Activated B cell treated with CpG ODN at 0.5 μM for 24 hours (primary cell): ENCODE measurements at places on chromosomes 4 and X. TPM values are rescaled to one million over a fixed set of nuclear protein-coding genes. Genes with fewer than 3 reads are reported as not detected.

DNA sequence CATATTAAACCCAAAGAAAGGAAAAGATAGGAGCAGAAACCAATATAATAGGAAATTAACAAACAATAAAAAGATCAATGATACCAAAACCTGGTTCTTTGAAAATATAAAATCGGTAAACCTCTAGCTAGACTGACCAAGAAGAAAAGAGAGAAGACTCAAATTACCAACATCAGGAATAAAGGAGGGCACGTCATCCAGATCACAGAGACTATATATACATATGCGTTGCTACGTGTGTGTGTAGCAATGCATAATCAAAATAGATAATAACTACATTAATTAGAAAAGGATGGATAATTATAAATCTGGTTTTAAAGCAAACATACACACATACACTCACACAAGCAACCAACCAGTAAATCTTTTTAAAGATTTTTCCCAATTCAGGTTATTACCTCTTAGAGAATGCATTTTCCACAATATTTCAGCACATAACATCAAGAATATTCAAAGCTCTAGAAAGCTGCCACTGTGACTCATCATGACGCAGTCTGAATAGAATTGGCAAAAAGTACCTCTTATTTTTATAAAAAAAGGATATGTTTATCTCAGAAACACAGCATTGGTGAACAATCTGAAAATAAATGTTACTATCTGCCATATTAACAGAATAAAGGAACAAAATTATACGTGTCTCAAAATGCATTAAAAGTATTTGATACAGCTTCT is 41.4 kb upstream of the USP9X start:
- DNase-seq = no peak

- DNase-seq = no peak
Observed at GRCh38 chr4:123884922-123885321, 488.3 kb downstream of the SPRY1 start.

GRCh38 chr4:74329307-74329706 is 21.0 kb downstream of the EPGN start:
- DNase-seq = no peak

The SPIN3 gene
- total RNA-seq = 17.5 and 19.2 TPM in 2 replicates

The CXXC4 gene
- not detected in 2 replicates for total RNA-seq

The CT45A2 gene
- total RNA-seq = not detected in 2 replicates
